ENCODE measurements at places on chromosomes 6 and 20.

- no peak for DNase-seq
Observed at GRCh38 chr6:33190504-33191107, 1.7 kb downstream of the COL11A2 start.

DNA sequence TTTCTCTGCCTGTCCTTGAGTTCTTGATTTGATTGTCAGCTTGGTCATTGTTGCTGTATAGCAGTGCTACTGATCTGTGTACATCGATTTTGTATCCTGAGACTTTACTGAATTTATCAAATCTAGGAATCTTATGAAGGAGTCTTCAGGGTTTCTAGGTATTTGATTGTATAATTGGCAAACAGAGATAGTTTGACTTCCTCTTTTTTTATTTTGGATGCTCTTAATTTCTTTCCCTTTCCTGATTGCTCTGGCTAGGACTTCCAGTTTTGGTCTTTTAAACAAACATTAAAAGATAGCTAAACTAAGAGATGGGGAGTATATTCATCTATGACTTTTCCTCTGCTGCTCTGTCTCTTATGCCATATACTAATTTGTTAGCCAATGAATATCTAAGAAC lies 62.4 kb downstream of the NCOA7 start:
- no peak for DNase-seq

DNA sequence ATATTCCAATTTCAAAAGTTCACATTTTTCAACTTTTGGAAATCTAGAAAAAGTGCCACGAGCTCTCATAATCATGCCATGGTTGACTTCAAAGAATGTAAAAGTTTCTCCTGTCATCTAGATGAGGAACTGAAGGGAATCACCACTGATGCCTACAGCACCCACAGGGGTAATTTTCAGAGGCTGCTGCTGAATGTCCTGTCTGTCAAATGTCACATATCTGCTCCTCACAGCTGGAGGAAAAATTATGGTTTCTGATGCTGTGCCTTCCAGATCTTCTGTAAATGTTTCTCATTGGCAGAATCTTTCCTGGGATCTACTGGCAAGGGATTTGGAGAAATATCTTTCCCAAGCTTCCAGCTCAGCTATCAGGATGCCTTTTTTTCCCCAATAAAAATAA lies 32.5 kb upstream of the TRERF1 start:
- no peak for DNase-seq

- DNase-seq: no peak
Observed at GRCh38 chr6:28531479-28532128, 5.9 kb downstream of the GPX5 start.

DNA sequence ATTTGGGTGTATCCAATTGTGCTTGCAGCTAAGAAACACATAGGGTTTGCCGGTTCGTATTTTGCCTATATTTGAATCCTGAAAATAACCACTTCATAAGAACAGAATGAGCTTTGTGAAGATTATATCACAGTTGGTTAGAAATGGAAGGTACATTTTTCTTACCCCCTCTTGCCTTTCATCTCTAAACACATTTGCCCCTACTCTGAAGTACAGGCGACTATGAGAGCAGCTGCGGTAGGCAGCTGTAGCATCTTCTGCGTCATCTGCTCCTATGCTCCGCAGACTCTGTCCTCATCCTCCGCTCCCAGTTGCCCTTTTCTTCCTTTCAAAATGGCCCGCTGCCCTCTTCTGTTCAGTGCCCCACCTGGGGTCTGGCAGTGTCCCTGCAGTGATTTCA lies 47.6 kb upstream of the REV3L start:
- DNase-seq: no peak

- no peak for DNase-seq
Observed at GRCh38 chr6:122872311-122872710, 83.3 kb downstream of the SMPDL3A start.

DNA sequence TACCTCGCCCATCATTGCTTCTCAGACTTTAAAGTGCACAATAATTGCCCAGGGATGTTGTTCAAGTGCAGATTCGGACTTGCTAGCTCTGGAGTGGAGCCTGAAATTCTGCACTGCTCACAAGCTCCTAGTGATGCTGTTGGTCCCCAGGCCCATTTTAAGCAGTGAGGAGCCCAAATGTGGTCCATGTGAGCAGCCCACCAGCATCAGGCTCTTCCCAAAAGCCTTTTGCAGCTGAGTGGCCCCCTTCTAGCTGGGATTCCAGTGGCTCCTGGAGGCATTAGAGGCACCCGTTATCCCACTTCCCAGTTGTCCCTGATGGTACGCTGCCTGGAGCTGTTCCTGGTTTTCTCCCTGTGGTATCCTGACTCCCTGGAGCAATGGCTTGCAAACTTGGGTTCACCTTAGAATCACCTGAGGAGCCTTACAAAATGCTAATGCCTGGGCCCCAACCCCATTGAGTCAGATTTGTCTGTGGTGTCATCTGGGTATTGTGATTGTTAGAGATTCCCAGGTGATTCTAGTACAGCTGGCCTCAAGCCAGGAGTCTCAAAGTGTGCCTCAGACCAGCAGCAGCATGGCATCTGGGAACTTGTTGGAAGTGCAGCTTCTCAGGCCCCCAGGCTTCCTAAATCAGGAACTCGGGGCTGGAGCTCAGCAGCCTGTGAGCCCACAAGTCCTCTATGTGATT lies 186.9 kb upstream of the SLC24A3 start:
- DNase-seq: no peak

GRCh38 chr20:3051385-3052019 lies 5.7 kb downstream of the MRPS26 start:
- DNase-seq: no peak

GRCh38 chr20:38113401-38114325 lies 51.4 kb downstream of the TGM2 start:
- DNase-seq: no peak

DNA sequence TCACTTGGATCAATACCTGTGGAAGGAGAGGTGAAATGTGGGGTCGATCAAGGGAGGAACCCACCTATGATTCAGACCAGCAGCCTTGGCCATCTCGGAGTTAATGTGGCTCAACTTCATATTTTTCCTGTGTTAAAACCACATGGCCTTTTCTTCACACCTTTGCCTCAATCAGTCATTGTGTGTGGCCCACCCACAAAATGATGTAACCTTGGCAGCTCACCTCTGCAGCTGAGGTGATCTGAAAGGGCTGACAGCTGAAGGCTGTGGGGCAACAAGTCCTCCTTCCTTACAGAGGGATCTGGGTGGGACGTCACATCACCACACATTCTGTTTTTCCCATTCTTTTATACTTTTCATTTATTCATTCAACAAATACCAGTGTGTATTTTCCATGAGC lies 357.1 kb upstream of the HSF2 start:
- DNase-seq: no peak

DNA sequence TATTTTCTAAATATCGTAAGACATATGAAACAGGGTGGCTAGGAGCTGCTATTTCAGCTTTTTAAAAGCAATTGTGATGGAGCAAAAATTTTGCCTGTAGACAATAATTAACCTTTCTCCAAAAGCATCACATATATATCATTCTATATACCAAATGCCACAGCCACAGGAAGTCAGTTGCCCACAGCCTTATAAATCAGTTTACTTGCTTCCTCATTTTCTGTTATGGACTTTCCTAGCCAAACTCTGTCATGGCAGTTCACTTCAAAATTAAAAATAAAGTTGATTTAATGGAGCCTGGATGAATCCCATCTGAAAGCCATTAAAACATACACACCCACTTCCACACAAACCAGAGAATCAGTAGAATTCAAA lies 93.4 kb upstream of the NHSL1 start:
- no peak for DNase-seq

GRCh38 chr6:145096846-145097245 lies 638.5 kb downstream of the EPM2A start:
- DNase-seq: no peak

DNA sequence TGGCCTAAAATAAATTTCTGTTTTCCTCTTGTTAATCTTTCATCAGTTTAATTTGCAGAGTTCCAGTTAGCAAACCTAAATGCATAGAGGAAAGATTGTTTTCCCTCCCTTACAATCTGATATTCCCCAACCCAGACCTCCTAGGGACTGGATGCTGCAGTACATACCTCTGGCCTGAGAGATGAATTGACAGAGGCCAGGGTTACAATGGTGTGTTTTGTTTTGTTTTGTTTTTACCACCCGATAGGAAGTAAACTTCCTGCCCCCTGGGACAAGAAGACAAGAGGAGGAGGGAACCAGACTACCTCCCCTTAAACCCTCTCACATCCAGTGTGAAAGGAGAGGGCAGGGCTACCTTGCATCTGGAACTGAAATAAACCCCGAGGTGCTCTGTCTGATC lies 319.0 kb downstream of the LRFN2 start:
- no peak for DNase-seq

DNA sequence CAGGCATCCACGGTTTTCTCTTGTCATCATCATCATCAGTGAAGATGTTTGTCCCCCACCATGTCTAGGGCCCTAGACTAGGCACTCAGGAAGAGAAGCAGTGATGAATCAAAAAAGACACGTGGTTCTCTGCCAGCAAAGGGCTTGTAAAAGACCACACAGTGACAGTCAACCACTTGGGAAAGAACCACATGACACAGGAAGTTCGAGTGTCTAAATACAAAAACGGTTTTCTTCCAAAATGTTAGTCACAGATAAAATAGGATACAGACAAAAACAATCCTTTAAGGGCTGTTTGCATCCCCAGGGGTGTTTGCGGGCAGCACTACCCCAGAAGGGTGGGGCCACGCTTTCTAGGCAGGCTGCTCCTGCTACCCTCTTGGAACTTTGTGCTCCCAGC lies 356.8 kb upstream of the AGPAT4 start:
- DNase-seq: no peak

DNA sequence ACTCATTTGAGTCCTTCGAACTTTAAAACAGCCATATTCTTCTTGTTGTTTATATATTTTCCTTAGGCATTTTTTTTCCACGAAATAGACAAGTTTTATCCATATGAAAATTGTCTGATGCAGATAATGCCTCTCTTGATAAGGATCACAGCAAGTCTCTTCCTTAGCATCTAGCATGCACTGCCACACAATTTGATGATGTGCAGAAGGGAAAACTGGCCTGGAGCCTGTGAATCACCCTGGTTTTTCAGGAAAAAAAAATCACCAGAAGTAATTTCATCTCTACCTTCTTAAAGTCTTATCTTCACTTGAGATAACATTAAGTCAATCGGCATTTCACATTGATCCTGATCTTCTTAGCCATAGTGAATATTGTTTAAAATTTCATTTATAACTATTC lies 199.8 kb downstream of the TENT5A start:
- no peak for DNase-seq

GRCh38 chr20:12014276-12014675 lies 96.6 kb downstream of the BTBD3 start:
- no peak for DNase-seq

DNA sequence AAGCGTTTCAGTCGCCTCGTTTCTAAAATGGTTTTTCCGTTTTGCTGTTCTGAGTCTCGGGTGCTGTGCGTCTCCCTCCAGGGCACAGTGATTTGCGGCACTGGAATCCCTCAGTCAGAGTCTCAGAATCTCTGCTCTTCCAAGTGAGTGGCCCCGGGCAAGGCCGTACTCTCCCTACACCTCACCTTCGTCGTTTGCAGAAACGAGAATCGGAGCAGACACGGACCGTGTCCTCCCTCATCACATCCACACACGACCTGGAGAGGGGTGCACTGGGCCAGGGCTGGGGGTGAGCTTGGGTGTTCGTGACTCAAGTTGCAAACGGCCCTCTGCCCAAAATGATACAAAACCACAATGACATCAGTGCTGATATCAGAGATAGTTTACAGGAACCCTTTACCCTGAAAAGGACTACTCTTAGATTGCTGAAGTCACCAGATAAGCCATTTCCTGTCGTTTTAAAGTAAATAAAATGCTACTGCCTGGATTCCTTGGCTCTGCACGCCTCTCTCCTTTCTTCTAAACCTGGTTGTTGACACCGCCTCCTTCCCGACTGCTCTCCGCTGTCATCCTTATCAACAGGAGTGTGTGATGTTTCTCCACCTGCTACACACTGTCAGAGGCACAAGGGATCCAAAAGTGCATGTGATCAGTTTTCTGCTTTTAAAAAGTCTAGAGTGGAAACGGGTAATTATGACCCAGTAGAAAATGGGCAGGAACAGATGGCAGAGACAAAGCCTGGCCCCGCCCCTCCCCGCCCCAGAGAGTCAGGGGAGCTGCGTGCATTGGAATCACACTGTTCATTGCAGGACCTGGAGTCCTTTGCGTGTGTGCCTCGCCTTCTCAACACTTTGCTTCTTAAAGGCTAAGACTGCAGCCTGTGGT lies 38.4 kb downstream of the KIF25 start:
- no peak for DNase-seq

DNA sequence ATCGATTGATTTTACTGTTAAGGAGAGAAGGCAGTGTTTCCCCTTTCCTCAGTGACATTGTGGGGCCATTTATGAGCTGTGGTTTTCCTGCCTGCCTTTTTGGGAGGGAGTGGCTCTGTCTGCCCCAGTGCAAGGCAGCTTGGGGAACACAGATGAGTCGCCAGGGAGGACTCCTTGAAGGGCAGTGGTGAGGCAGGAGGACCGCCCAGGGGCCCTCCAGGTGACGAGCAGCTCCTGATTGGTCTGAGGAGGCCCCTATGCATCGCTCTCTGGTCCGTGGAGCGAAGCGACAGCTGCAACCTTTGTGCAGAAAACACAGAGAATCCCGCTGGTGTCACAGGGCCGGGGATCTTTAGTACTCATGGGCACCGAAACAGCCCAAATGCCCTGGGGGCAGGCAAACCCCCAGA lies 100.3 kb downstream of the TMEM242 start:
- no peak for DNase-seq

GRCh38 chr20:34824452-34824805 lies 1.0 kb downstream of the NCOA6 start:
- peak; percentile 20 for DNase-seq

DNA sequence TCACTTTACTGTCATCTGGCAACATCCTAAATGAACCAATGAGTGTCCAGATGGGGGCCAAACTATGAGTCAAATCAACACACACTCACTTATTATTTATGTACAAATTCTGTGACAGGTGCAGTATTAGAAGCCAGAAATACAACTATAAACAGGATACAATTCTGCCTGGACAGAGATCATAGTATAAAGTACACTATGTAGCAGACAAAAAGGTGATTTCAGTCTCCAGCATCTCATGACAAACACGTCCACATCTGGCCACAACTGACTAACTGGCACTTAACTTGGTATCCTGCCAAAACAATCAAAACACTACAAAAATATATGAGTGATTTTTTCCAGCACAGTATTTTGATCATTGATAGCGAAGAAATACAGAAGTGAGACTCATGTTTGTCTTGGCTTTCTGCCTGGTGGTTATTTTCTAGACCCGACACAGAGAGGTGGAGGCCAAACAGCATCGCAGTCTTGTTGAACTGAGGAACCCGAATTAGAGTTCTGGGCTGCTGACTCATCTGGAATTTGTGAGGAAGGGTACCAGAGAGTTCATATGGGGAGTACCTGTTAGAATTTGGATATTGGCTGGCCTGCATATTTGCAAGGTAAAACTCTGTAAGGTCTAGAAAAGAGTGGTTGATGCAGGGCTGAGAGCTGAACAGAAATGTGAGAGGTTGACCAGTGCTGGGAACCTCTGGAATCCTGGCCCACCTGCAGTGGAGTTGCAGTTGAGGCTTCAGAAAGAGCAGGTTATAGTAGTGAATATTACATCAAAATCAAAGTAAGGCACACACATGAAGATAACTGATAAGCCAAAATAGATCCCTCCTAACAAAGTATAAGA lies 475.2 kb downstream of the PTPRT start:
- DNase-seq: no peak

Measured in activated naive CD4-positive, alpha-beta T cell (primary cell).